ENCODE measurements at places on chromosomes 2 and 18. TPM values are rescaled to one million over a fixed set of nuclear protein-coding genes. Genes with fewer than 3 reads are reported as not detected.

Gene ANKRD29
- 4.0 TPM for total RNA-seq

Gene GCG
- not detected for total RNA-seq

Gene TMEM37
- not detected for total RNA-seq

Gene SPDYA
- 0.28 TPM for total RNA-seq

Gene RAB17
- total RNA-seq, result 0.85 TPM

Gene ITGA4
- 3.6 TPM for total RNA-seq

Gene GALM
- 8.6 TPM for total RNA-seq

Gene NMUR1
- total RNA-seq, result not detected

Gene CCDC85A
- total RNA-seq, result not detected

Gene ABCG8
- total RNA-seq, result not detected

Gene RFX8
- 0.09 TPM for total RNA-seq

Gene IL1A
- 37.0 TPM for total RNA-seq

All from airway epithelial cell (primary cell).